ENCODE measurements at places on chromosomes 6 and 20.
A peak's percentile ranks its signal among the peaks of the same experiment; 100 is the strongest.

DNA sequence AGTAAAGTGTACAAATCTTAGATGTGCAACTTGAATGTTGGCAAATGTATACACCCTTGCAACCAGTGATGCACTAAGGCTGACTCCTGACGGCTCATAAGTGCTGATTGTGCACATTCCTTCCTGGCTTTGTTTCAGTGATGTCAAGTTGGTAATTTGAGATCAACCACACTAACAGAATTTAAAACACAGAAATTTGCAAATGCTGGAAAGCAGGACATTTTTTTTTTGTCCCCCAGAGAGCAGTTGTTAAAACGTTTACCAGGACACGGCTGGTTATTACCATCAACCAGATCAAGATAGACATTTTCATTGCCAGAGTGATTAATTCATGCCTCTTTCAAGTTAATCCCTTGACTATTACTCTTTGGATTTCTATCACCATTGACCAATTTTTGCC lies 735.6 kb downstream of the RFPL4B start:
- no peak for DNase-seq

DNA sequence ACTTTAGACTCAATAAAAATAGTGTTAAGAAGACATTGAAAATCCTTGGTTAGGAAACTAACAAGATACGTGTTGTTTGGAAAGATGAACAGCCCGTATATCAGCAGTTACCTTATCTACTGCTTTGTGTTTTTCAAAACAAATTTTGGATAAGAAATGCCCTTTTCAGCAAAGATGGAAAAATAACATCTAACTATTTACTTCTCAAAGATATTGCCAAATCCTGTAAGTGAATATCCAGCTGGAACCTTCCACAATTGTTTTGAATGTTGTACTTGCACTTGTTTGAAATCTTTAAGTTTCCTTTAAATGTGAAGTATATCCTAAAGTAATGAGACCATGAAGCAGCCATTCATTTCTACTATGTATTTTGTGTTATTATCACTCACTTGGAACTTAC lies 14.6 kb downstream of the TAGAP start:
- DNase-seq = no peak

- no peak for DNase-seq
These were observed 103.6 kb downstream of the PAX1 start for GRCh38 chr20:21808863-21809664.

- DNase-seq = peak; percentile 38
These were observed 13.7 kb downstream of the KLHL31 start for GRCh38 chr6:53651764-53652401.

GRCh38 chr6:45658400-45658799 lies 280.7 kb upstream of the SUPT3H start:
- no peak for DNase-seq

- DNase-seq = no peak
These were observed 43.5 kb downstream of the PRKN start for GRCh38 chr6:162684052-162684451.

DNA sequence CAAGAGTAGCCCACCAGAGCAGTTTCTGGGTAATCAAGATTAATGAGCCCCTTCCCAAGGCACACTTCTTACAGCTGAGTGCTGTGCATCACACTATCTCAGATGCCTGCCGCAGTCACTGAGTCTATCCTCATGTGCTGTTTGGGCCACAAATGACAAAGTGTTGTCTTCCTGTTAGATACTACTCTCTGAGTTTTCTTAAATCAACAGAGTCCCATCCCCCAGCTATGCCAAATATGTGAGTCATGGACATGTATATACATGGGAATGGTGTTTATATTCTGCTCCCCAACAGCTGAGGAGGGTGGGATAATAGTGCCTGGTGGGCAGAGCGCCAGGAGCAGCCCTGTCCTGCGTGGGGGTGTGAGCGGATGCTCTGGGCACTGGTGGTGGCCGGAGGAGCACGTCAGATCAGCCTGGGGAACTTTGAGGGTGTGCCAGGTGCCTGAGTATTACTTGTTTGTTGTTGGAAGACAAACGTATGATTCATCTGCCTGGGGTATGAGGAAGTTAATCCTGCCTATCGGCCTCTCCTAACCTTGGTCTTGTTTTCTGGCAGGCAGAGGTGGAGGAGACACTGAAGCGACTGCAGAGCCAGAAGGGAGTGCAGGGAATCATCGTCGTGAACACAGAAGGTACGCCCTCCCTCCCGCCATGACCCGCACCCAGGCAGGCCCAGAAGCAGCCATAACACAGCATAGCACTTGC lies 9.6 kb downstream of the DYNLRB1 start:
- DNase-seq = no peak

- DNase-seq = no peak
These were observed 730.5 kb upstream of the MAP3K7 start for GRCh38 chr6:91317247-91317835.

GRCh38 chr6:122648726-122649125 lies 38.5 kb downstream of the PKIB start:
- no peak for DNase-seq

GRCh38 chr6:38799529-38800184 lies 84.5 kb downstream of the DNAH8 start:
- no peak for DNase-seq

- DNase-seq = no peak
These were observed 801 bp downstream of the CCDC28A start for GRCh38 chr6:138774370-138774769.

- DNase-seq = no peak
These were observed 4.5 kb downstream of the ATXN1 start for GRCh38 chr6:16756660-16757255.

GRCh38 chr6:110064744-110065524 lies 86.8 kb downstream of the GPR6 start:
- no peak for DNase-seq

DNA sequence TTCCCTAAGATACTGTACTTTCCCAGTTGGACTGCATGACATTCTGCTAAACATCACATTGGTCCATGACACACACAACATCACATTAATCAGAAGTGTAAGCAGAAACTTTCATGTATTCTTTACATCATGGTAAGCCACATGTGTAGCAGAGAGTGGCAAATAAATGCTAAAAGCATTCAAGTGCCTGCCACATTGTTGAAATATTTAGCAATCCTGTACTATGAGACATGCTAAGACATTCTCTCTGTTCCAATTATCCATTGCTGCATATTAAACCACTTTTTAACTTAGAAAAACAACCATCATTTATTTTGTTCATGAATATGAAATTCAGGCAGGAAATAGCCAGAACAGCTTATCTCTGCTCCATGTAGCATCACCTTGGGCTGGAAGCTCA lies 207.7 kb upstream of the GJE1 start:
- DNase-seq = no peak

- no peak for DNase-seq
These were observed 23.7 kb downstream of the POM121L2 start for GRCh38 chr6:27288136-27289044.

GRCh38 chr6:54198134-54198533 lies 86.9 kb downstream of the MLIP start:
- no peak for DNase-seq

- DNase-seq = no peak
These were observed 751.0 kb downstream of the CD109 start for GRCh38 chr6:74447013-74447412.

- DNase-seq = no peak
These were observed 80.8 kb upstream of the BEND3 start for GRCh38 chr6:107196152-107196551.

DNA sequence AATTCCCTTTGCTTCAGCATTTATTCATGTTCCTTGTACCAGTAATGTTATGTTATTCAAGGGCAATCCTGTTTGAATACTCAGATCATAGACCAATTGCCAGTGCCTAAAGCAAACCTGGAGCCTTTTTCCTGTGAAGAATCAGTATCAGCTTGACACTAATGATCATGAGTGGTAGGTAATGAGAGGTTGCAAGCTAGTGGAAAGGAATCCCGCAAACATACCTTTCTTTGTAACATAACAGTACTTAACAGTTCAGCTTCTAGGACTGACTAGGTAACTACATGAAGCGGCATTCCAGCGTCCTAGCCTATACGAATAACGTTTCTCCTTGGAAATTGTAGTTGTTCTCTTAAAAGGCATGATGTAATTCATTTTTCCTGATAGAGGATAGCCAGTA lies 253.7 kb downstream of the TMEM242 start:
- DNase-seq = no peak

DNA sequence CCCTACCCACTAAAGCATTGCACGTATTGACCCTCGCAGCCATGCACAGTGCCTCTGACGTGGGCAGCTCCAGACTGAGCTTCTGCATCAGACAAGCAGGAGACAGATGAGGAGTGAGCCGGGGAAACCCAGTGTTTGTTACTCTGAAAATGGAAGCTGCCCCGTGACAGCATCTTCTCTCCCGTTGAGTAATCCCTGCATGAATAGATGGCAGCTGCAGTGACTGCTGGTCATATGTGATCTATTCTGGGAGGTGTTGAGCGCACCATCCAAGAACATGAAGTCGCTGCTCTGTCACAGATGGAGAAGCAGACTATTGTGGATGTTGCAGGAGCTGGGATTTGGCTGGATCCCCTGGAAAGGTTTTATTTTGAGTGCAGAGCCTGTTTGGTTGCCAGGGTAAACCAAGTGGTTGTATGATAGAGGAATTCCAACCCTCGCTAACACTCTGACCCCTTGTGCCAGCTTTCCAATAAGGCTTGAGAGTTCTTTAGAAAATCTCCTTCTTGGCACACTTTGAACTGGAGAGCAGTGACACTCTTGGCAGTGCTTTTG lies 242.2 kb downstream of the NRN1 start:
- DNase-seq = no peak

- DNase-seq = no peak
These were observed 16.4 kb downstream of the ZNF311 start for GRCh38 chr6:28988536-28989311.

DNA sequence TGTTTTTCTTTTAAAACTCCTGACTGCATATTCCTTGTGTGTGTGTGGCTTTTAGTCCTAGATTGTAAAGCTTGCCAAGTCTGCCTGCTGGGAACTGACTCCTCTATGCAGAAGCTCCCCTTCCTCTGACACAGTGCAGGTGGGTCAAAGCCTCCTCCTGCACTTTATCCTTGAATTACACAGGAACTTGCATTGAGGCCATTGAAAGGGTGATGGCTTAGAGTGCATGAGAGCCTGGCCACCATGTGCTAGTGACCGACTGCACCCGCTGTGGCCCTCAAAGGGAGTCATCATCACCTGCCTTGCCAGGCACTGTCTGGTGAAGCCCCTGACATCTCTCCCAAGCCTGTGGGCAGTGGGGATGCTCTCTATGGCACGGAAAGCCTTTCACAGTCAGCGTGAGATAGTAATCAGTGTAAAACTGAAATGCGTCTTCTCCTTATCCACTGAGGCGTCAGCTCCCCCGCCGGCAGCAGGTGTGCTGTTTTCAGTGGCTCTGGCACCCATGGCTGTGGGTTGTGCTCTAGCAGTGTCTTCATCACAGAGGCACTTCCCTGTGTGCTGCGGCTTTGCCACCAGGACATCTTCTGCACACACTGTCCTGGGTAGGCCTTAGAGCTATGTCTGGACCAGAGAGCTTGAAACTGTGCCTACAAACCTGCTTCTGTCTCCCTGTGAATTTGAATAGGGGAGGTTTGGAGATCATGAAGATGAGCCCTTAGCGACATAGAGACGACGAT lies 87.9 kb downstream of the THBS2 start:
- DNase-seq = no peak

DNA sequence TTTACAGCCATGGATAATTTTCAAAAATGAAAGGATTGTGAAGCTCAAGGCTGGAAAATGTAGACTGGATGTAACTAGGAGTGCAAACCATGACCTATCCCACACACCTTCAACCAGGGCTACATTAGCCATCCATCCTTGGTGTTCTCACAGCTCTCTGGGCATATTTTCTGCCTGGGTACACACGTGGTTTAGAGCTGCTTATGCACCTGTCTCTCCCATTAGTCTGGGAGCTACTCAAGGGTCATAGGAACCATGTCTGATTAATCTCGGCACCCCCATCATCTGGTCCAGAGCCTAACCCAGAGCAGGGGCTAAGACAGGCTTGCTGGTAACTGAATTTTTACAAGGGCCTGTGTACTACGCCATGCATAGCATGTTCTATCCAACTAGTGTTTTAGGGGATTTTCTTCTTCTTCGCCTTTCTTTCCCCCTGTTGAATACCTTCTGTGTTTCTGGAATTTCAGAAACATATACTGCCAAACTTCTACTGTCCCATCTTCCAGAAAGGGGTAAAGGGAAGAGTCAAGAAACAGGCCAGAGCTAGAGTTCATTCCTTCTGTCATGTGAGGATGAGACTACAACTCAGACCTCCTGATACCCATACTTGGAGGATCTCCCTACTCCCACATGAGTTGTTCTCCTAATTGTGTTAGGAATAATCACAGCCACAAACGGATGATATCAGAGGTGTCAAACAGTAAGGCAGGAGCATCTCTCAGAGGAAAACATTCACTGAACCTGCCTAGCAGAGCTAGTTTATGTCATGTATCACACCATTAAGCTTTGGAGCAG lies 25.4 kb upstream of the FAM83C start:
- DNase-seq = no peak

DNA sequence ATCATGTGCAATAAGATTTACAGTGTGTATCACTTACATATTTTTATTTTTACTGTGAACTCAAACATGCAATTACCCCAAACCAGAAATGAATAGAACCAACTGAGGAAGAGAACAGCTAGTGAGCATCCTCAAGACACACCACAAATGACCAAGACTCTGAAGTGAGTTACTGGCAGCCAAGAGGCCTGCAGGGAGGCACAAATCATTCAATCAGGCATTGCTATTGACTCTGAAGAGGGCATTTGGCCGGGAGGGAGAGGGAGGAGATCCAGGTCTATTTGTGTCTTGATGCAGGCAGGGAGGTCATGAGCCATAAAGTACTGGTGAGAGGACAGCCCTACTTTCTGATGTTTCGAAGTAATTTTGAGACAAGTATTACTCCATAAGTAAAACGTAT lies 257.7 kb downstream of the BCKDHB start:
- DNase-seq = no peak

DNA sequence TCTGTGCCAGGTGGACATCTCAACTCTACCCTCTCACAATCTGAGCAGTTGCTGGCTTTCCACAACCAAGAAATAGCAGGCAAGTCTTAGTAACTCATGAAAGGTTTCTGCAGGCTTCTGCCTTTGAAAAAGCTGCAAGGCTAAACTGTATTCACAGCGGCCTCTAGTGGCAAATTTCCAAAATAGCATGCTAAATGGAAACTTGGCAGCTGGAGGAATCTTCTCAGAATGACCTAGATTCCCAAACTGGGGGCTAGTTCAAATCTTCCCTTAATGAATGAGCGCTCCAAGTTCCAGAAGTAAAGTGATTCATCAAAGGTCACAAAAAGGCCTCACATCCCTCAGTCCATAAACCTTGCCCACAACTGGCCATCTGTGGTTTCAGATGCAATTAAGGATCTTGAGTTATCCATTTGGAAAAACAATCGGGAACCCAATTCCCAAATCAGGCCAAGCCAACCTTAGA lies 11.9 kb upstream of the CPNE5 start:
- DNase-seq = no peak

GRCh38 chr20:47665221-47665991 lies 119.9 kb downstream of the SULF2 start:
- no peak for DNase-seq
